Glomerular endothelial cell (primary cell): ENCODE measurements at places on chromosomes 13 and 19. TPM values are rescaled to one million over a fixed set of nuclear protein-coding genes. Genes with fewer than 3 reads are reported as not detected.

Gene SIGLEC8
- total RNA-seq: not detected in 2 replicates

Gene LYL1
- total RNA-seq: 92.6 and 105 TPM in 2 replicates

Gene KXD1
- total RNA-seq: 143 and 155 TPM in 2 replicates

Gene NR2F6
- total RNA-seq: 68.1 and 75.5 TPM in 2 replicates

Gene ANGPTL4
- 124 and 137 TPM in 2 replicates for total RNA-seq

Gene FCGBP
- 0.12 and 0.82 TPM in 2 replicates for total RNA-seq

Gene USHBP1
- 31.3 and 40.0 TPM in 2 replicates for total RNA-seq

- no peak for DNase-seq
Observed at GRCh38 chr19:28019901-28020300, 1193.0 kb downstream of the UQCRFS1 start.

- no peak for DNase-seq
Observed at GRCh38 chr19:47778954-47779351, 450 bp downstream of the SELENOW start.

DNA sequence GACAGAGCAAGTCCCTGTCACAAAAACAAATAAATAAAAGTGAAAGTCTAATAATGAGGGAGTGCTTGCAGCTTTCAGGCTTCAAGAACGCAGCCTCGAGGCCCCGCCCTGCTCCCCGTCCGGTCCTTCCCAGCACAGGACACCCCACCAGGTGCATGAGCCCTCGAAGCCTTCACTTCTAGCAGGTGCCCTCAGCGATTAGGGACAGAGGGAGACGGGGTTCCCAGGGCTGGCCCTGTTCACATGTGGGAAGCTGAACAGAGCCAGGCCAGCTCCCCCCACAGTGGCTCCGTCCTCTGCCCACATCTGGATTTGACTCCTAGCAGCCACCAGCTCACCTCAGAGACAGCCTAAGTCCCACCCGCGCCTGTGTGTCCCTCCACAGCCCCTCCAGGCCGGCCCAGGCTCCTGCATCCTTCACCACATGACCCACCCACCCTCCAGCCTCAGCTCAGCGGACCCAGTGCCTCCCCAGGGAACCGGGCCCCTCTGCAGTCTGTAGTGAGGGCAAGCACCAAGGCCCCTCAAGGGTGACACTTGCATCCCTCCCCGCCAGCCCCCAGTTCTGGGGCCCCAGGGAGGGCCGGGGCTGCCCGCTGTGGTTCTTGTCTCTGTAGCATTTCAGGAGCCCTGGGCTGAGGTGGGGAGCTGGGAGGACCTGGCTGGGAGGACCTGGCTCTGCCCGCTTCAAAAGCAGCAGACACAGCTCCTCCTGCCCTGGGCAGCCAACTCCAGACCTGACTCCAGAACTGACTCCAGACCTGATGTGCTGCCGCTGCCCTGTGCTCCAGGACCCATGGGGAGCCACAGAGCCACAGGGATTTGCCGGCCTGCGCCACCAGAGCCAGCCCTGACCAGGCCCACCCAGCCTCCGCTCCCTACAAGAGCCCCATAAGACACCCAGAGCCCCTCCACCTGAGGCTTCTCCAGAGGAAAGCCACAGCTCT is 27.2 kb downstream of the GPX4 start:
- no peak for DNase-seq

DNA sequence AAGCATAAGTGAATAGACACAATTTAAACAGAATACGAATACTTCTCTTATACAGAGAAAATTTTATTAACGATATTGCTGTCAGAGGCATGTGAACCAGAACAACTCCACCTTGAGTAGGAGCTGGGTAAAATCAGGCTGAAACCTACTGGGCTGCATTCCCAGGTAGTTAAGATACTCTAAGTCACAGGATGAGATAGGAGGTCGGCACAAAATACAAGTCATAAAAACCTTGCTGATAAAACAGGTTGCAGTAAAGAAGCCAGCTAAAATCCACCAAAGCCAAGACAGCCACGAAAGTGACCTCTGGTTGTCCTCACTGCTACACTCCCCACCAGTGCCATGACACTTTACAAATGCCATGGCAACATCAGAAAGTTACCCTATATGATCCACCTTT is 49.2 kb upstream of the TRPC4 start:
- DNase-seq: no peak

GRCh38 chr13:23851106-23851505 is 38.1 kb downstream of the MIPEP start:
- DNase-seq: no peak

GRCh38 chr13:26914624-26915023 is 154.0 kb upstream of the GPR12 start:
- DNase-seq: no peak

DNA sequence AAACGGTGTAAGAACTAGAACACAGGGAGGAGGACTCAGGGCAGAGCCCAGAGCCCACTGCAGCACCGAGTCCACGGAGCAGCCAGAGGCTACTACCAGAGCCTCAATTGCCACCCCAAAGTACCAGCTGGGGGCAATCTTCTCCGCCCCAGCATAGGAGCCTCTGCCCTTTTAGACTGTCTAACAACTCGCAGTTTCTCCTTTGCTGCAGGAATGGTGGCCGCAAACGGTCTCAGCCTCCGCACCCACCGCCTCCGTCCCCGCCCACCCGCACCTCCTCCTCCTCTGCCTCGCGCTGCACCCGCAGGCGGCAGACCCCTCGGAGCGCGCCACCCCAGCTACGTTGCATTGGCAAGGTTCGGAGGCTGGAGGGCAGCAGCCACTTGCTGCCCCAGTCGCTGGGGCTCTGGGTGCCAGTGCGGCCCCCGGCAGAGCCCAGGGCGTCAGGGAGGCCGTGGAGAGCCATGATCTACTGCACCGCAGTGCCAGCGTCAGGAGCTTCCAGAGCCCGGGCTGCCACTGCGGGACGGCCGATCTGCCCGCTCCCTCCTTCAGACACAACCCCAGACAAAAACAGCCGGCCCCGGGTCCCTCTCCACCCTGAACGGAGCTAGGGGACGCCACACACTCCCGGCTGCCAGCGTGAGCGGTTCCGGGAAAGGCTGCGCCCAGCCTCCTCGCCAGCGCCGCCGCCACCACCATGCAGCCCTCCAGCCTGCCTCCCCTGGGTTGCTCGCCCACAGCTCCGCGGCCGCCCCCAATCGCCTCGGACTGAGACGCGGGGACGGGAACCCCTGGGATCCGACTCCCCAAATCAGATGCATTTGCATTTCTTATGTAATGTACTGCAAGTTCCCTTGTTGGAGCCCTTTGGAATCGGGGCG is 1.8 kb downstream of the FGF14 start:
- no peak for DNase-seq

GRCh38 chr19:1370579-1371361 is 12.9 kb upstream of the NDUFS7 start:
- DNase-seq: no peak

GRCh38 chr19:38805180-38805579 is 7.6 kb downstream of the LGALS4 start:
- DNase-seq: no peak

DNA sequence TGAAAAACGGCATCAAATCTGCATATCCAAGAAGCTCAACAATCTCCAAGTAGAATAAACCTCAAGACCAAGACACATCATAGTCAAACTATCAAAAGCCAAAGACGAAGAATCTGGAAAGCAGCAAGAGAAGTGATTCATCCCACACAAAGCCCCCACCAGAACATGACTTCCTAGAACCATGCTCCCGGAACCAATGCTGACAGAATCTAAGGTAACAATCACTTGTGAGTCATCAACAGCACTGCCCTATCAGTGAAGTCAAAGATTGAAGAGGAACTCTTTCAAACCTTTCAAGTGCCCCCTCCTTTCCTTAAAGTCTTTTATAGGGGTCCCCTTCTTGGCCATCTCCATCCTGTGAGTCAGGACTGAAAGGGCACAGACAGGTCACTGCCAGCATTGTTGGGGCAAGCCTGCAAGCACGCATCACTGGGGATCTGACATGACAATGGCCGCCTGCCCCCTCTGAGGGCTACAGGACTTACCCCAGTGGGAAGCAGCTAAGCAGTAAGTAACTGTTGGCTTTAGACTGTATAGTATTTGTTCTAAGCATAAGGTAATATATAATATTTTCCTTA is at the start of gene CCDC70:
TSS of gene CCDC70 (plus strand) at position 247 of the 578 bp plus-strand sequence. CDS start 3,443 bp downstream, outside the sequence.
- no peak for DNase-seq

DNA sequence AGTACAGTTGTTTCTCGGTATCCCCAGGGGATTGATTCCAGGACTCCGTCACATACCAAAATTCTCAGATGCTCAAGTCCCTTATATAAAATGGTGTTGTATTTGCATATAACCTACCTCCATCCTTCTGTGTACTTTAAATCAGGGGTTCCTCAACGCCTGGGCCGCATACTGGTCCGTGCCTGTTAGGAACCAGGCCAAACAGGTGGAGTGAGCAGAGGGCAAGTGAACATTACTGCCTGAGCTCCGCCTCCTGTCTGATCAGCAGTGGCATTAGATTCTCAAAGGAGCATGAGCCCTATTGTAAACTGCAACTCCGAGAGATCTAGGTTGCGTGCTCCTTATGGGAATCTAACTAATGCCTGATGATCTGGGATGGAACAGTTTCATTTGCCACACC is 42.2 kb upstream of the KCTD4 start:
- no peak for DNase-seq

DNA sequence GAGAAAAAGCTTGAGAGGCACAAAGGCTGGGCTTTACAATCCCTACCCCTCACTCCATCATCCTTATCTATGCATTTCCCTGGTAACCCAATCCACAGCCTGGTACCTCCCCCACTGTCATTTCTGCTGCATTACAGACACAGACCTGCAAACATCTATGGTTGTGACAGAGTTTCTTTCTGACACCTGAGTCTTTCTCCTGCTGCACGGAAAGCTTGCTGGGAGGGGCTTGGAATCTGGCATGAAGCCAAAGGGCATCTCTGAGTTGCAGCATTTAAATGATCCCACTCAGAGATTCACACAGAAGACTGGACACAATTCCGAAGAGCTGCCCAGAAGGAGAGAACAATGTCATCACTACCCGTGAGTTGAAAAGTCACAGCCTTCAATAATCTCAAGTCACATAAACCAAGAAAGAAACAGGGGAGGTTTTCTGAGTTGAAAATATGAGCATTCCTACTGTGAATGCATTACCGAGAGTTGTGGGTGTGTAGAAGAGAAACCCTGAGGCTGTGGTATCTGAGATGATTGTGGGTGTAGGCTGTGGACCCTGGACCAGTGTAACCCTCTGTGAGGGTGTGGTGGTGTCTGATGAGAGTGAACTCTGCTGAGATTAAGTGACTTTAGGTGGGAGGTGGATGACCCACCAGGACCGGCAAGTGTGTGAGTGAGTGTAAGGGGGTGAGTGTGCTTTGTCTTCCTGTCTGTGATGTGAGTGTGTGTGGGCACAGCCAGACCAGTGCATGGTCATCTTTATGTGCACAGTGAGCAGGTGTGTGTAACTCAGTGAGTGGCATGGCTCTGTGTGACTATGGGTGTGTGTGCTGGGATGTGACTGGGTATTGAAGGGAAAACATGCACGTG is at the start of gene LGALS14:
TSS of gene LGALS14 (plus strand) at position 301 of the 864 bp plus-strand sequence. CDS start at position 349, 48 bp downstream.
- DNase-seq: no peak

DNA sequence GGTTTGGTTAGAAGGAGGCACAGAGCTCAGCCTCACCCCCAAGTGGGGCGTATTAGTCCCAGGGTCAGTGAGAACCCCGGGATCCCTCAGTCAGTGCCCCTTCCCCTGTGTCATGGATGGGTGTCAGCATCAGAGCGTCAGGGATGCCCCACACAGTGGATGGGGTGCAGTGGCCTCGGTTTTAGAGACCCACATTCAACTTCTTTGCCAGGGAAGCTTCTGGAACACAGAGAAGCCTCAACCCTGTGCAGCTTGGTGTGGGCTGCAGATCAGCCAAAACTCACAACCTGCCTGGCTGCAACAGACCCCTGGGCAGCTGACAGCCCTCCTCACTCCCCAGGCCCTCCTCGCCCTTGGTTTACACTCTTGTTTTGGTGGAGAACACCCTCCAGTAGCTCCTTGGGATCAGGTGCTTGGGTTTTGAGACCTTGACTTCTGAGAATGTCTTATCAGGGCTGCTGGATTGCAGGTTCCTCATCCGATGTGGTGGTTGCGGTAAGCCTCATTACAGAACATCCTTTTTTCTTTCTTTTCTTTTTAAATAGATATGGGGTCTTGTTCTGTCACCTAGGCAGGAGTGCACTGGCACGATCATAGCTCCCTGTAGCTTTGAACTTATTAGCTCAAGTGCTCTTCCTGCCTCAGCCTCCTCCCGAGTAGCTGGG is 11.0 kb downstream of the ZNF333 start:
- DNase-seq: no peak

GRCh38 chr19:1856698-1857603 is 6.4 kb downstream of the KLF16 start:
- DNase-seq: no peak

DNA sequence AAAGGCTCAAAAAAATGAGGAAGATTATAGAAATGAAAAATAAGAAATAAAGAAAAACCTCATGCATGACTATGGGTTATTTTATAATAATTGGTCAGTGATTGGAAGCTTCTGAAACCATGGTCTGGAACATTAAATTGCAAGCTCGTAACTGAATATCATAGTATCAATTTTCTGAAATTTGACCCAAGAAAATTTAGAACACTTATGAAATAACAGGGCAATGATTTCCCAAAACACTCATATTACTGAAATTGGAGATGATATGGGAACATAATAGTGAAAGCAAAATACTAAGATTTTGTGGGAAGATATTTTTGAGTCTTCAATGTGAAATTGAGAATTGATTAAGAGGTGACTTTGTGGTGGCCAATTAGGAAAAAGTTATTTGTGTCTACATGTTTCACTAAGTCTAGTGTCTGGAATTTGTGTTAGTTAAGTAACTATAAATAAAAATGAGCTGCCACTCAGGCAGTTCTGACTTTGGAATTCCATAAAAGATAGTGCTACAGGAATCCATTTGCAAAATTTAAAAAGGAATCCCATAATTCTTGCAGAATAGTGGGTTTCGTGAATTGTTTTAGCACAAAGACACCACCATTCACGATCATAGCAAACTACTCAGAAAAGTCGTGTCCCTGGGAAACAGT is 603.0 kb downstream of the LMO7 start:
- DNase-seq: no peak

DNA sequence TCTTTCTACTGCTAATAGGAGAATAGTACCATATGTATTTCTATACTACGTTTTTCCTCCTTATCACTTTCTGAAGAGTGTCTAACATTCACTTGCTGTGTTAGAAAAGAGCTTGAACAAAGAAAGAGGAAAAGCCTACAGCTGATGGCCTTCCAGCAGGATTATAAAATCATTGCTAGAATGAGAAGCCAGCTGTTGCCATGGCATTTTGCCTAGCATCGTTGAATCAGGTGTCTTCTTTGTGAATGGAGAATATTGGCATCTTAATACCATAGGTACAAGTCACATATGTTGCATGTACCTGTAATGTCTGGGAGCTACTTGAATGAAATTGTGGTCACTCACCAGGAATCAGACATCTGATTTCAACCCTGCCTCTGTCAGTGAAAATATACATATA is 1174.9 kb downstream of the PCDH17 start:
- DNase-seq: no peak

DNA sequence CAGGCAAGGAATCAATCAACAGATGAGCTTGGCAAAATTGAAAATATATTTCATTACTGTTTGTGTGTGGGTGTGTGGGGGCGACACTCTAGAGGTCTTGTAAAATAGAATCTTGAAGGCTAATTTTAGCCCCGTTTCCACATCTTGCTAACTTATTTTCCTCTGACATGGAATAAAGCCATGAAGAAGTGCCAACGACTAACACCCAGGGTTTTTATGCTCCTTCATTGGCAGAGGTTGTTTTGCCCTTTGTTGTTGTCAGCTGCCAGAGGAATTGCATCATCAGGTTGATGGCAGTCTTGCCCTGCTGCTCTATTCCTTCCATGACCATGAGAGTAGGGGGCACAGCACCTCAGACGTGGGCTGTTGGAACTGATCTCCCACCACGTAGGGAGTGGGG is 30.6 kb upstream of the FAM216B start:
- DNase-seq: no peak
